ENCODE measurements at places on chromosomes 13 and 19.

- no peak for DNase-seq
Observed at GRCh38 chr19:4568886-4569285, 9.4 kb upstream of the SEMA6B start.

GRCh38 chr19:9289231-9289884, 20.3 kb downstream of the ZNF699 start:
- DNase-seq = no peak

DNA sequence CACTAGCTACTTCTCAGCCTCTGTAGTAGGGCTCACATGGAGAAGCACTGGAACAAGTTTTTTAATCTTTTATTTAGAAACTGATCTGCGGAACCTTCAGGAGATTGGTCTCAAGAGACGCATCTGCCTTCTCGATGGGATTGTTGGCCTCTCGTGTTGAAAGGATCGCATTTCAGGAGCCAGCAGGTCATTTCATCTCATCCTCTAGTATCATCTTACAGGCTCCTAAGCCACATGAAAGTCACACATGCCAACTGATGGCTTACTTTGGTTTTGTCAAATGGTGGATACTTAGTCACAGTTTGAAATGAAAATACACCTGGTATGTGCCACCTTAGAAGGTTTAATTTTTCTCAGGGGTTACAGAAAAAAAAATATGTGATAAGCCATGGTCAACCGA, 1703.6 kb downstream of the EFNB2 start:
- no peak for DNase-seq

DNA sequence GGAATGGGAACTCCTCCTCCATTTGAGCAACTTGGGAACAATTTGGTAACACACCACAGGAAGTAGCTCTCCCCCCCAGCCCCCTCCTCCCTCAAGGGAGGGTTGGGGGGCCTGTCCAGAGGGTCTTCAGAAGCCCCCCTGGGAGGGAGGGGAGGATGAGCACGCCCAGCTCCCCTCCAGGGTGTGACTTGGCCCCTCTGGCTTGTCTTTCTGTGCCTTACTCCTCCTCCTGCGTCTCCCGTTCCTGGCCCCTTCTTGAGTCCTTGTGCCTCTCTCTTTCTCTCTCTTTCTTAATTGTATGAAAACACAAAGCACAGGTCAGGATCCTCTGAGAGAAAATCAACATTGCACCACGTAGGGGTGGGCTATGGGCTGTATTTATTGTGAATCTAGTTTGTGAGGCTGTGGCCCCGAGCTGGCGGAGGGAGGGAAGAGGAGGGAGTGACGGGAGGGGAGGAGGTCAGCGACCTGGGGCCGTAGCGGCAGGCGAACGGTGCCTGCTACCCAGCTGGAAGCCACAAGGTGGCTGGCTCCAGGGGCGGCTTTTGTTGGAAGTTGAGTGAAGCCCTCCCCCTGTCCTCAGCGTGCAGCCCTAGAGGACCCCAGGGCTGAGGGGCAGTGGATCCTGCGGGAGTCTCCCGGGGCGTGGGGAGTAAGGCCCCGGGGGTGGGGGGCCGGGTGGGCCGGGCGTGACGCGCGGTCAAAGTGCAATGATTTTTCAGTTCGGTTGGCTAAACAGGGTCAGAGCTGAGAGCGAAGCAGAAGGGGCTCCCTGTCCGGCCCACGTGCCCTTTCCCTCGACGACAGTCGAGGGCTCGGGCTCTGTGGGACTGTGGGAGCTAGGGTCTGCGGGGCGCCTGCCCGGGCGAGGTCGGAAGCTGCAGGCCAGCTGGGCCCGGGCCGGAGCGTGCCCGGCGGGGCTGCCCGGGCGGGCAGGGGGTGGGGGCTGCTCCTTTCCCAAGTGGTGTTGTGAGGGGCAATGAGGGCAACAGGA, 6.4 kb downstream of the LYL1 start:
- DNase-seq = no peak

DNA sequence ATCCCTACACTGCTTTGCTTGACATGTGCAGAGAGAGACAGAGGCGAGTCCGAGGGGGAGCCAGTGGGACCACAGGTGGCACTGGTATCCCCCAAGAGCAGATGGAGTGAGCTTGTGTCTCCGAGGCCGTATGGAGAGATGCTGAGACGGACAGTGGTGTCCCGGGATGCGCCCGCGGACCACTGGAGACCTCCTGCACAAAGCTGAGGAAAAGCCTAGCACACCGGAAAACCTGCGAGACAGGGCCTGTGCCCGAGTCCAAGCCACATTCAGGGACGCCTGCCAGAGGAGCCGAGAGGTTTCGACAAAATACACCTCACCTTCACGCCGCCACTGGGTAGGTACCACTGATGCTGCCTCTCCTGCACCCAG, 66.0 kb upstream of the ZNF527 start:
- no peak for DNase-seq

- no peak for DNase-seq
Observed at GRCh38 chr13:108528303-108528702, 101.1 kb upstream of the MYO16 start.
